ENCODE measurements at places on chromosomes 11 and 22.

DNA sequence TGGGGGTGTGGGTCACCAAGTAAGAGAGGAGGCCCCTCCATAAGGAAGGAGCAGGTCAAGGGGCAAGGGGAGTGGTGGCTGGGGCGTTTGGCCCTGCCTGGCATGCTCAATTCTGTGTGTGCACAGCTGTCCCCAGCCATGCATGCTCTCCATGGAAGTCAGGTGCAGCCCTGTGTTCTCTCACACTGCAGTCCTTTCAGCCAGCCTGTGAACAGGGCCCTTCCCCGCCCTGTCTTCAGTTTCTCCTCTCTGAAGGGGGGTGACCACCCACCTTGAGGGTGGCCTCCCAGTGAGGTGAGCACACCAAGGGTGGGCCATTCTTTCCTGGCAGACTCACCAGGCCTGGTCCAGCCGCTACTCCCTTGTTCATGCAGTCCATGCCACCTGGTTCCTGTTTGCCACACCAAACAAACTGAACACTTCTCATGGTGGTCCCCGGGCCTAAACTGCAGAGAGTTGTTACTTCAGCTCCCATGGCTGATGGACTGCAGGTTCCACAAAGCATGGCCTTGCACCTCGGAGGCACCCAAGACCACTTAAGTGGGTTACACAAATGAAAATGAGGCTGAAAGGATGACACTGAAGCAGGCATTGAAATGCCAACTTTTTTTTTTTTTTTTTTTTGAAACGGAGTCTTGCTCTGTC lies 1.7 kb upstream of the CHCHD10 start:
- no peak for DNase-seq

- DNase-seq, result no peak
Measured at GRCh38 chr11:102118937-102119336, 8.7 kb downstream of the YAP1 start.

DNA sequence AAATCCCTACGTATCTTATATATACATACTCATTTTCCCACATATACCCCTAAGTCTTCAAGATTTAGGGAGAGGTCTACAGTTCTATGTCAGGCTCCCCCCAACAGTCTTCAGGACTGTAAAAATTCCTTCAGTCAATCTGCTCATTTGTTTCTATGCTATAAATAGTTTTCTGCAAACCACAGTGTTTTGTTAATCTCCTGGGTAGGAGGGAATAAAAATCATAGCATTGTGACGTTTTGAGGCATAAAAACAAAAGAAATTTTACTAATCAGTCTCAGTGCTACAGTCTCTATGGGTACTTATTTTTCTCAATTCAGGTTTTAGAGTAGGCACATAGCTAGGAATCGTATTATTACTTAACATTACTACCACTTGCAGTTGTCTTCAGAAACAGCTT lies 552.8 kb upstream of the LRRC4C start:
- no peak for DNase-seq

DNA sequence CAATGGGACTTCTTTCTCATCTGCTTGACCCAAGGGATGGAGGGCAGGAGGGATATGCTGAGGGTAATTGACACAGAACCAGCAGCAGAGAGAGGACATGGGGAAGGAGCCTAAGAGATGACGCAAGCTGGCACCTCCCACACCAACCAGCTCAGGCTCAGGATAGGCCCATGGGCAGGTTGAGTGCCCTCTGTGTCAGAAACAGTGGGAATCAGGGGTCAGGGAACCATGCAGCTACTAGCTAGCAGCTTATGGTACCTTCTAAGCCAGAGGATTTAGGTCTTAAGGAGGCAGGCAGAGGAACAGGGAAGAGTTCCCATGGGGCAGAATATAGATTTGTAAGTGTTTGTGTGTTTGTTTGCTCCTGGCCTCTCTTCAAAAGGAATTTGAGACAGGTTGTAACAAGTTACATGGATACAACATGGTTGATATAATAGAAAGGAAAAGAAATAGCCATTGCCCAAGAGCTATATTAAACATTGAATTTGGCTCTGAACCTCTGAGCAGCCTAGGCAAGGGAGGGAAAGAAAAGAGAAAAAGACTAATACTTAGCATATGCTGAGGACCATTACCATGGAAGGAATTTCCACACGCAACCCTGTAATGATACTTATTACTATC lies 39.9 kb upstream of the NAV2 start:
- no peak for DNase-seq

GRCh38 chr22:23313791-23314567 lies 133.7 kb downstream of the BCR start:
- no peak for DNase-seq

DNA sequence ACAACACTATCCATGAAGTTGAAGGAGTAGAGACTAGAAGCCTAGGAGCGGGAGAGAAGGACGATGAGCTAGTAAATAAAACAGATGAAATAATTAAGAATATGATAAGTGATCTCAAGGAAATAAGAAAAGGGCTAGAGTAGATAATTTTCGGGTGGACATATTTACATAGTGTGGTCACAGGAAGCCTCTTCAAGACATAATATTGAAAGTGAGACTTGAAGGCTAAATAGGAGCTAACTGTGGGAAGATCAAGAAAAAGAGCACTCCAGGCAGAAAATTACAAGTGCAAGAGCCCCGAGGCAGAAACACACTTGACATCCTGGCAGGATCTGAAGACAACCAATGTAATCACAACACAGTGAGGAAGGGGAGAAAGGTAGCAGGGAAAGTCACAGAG lies 11.9 kb upstream of the PPFIBP2 start:
- DNase-seq, result no peak
